ENCODE measurements at places on chromosomes 1 and 21.

DNA sequence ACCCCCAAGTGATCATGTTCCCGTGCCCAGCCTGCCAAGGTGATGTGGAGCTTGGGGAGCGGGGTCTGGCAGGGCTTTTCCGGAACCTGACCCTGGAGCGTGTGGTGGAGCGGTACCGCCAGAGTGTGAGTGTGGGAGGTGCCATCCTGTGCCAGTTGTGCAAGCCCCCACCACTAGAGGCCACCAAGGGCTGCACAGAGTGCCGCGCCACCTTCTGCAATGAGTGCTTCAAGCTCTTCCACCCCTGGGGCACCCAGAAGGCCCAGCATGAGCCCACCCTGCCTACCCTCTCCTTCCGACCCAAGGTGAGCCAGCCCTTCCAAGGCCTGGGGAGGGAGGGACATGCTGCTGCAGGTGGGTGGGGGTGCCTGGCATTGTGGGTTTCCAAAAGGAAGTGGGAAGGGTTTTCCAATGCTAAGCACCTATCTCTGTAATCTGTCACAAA lies 2.3 kb downstream of the TRIM46 start:
- DNase-seq, result no peak

DNA sequence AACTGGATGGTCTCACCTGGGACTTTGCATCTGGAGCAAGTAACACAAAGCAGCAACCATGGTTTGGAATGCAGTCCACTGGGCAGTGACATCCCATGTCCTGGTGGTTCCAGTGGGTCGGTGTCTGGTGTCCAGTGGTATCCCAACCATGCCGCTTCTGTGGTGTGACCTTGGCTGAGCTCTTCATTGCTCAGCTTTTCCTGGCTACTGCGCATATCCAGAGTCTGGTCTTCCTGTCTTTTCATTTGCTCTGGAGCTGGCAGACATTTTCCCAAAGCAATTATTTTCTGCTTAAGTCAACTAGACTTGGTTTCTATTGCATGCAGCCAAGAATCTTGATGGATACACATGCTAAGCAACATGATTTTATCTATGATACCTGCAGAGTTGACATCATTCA lies 28.4 kb upstream of the CD2 start:
- DNase-seq, result no peak

DNA sequence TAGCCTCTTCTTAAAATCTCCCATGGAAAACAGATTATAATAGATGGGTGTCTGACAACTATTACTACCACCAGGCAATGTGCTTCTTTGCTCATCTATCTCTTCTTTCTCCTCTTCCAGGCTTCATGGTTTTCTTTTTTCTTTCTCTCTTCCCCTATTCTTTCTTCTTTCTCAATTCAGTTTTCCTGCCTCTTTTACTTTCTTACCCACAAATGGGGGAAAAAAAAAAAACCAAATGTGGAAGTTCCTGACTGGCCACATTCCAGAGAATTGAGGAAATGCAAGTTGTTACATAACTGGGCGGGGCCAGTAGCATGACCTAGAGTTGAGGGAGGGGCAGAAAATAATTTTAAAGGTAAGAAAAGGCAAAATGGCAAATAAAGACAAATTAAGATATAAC lies 10.9 kb upstream of the SMG7 start:
- DNase-seq, result no peak

GRCh38 chr1:198878566-198878965 lies 239.7 kb downstream of the PTPRC start:
- no peak for DNase-seq

DNA sequence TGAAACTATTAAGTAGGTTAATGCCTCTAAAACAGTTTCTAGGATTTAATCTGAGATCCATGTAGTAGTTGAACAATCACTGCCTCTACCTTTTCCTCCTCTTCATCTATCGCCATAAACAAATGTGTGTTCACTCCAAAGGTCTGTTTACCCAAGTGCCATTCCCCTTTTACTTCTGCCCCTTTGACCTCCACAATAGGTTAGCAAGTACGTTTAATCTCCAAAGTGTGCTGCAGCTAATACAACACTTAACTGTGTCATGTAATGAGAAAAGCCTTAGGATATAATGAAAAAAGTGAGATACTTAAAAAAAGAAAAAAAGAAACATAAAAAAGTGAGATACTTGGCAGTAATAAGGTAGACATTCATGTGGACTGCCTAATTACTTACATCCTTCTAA lies 28.2 kb downstream of the GPBP1L1 start:
- no peak for DNase-seq

GRCh38 chr1:68157416-68157815 lies 74.9 kb downstream of the WLS start:
- no peak for DNase-seq
